ENCODE measurements at places on chromosomes 5 and 9.

GRCh38 chr9:113941526-113941925 lies 65.4 kb downstream of the ZNF618 start:
- DNase-seq: no peak

GRCh38 chr5:42109006-42109572 lies 184.0 kb downstream of the FBXO4 start:
- DNase-seq: peak; percentile 14

DNA sequence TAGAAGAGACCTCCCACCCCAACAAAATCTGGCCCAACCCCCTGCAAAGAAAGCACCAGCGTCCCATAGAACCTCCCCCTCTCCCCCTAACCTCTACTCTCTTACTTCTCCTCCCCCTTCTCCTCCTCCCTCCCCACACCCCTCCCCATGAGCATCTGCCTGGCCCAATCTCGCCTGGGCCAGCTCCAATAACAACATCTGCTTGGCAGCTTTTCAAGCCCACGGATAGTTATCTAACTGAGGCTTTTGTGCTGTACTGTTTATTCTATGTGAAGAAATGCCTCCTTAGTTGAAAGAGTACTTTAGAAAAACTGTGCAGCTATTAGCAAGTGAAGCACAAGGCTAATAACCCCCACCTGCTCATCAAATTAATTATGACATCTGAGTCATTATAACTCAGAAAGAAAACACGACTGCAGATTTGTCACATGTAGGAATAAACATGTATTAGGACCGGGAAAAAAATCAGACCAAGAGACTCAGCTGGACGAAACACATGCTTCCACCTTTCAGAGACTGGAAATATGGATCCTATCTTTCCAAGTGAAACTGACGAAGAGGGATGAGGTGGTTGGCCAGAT lies 42.8 kb downstream of the NFIB start:
- DNase-seq: peak; percentile 87

- DNase-seq: no peak
These were observed 6.0 kb downstream of the STRBP start for GRCh38 chr9:123262338-123262737.

DNA sequence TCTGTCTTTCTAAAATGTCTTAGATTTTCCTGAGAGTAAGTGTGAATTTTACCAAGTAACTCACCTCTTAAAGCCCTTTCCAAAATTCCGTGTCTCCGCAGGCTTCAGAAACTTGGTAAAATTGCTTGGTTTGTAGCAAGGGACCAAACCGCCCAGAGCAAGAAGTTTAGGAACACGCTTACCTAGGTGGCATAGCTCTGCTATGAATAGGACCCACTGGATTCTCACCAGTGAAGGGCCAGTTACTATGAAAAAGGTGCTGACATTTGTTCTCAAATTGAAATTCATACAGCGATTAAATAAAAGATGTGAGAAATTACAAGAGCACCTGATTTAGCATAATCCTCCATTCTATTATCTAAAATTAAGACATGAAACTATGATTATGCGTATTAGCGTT lies 6.7 kb downstream of the NME5 start:
- no peak for DNase-seq

DNA sequence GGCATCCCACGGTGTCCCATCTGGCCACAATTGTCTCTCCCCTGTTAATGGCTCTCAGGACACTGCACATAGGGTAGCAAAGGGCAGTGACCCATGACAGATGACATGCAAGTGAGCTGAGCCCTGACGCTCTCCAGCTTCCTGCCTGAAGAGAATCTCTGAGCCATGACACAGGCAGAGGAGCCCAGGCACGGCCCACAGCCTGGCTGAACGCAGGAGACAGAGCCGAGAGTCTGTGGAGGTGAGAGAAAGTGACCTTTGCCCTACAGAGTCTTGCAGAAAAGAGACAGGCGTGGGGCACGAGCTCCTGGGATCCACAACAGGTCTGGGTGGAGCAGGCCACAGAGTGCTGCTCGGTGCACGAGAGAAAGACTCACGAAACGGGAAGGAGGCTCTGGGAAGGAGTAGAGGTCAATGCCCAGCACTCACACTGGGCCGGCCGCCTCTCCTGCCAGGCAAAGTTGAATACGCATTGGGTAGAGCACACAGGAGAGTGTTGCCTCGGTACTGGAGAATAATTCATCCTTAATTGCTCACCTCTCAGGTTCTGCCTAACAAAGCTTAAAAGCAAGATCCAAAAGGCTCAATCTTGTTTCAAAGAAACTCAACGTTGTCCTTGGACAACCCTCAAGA lies 90.3 kb downstream of the MRPL36 start:
- no peak for DNase-seq

DNA sequence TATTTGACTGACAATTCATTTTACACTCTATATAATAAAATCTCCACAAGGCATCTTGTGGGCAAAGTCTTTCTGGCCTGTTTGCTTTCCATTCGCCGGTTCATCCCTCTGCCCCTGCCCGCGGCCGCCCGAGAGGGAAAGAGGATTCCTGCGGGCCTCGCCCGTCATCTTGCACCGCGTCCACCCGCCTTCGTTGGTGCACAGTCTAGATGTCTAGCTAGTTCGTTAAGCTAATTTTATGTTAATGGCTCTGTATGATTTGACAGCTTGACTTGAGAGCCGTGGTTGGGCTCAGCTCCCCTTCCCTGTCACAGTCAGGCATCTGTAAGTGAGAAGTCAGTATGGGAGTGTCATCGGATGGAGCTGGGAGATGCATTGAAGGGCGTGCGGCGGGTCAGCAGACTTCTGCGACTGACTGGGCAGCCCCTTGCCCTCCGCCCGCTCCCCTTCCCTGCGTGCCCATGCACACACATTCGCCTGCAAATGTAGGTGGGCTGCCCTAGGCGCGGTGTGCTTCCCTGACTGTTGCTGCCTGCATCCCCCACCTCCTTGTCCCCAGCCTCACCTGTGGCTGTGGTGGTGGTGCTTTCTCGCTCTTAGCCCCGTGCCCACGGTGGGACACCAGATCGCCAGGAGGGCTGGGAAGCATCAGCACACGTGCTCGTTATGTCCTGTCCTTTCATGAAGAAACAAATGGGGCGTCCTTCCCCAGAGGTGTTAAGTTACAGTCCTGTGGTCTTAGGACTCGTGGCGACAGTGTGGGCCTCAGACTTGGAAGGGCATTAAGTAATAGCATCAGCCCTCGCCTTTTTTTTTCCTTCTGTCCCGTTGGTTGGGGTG lies 25.9 kb upstream of the PRDM12 start:
- no peak for DNase-seq

- DNase-seq: peak; percentile 36
These were observed 68.1 kb upstream of the TAS2R1 start for GRCh38 chr5:9698125-9698826.

DNA sequence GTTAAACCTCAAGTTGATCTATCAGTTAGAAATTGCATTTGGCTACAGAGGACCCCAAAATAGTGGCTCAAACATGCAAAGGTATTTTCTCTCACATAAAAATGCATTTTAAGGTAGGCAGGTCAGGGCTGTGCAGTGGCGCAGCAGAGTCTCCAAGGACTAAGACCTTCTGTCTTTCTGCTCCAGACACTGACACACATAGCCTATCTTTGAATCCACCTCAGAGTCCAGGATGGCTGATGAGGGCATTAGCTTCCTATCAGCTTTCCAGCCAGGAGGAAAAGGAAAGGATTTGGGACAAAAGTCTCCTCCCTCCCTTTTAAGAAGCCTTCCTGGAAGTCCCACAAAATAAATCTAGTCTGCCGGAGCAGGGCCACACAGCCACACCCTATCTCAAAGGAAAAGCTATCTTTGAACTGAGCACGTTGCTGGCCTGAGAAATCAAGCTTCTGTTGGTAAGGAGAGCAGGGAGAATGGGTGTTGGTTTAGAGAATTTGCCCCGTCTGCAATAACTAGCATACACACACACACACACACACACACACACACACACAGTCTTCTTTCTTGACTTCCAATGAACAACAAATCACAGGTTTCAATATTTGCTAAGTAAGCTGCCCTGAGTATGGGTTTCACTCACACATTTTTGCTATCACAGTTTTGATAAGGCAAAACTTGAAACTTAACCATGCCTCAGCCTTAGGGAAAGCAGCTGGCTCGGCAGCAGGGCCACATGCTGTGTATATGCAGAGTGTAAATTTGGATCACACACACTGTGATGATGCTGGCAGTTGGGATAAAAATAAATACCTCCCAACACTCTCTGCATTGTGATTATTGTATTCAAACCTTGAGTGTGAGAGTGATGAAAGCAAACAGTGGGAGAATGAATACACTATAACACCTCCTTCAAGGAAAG lies 116.6 kb upstream of the MAP3K1 start:
- DNase-seq: no peak

GRCh38 chr5:32342656-32343055 lies 29.9 kb upstream of the MTMR12 start:
- no peak for DNase-seq

- no peak for DNase-seq
These were observed 518.9 kb downstream of the PRDM9 start for GRCh38 chr5:24026288-24026687.

GRCh38 chr9:9556865-9557803 lies 1055.7 kb downstream of the PTPRD start:
- DNase-seq: no peak

DNA sequence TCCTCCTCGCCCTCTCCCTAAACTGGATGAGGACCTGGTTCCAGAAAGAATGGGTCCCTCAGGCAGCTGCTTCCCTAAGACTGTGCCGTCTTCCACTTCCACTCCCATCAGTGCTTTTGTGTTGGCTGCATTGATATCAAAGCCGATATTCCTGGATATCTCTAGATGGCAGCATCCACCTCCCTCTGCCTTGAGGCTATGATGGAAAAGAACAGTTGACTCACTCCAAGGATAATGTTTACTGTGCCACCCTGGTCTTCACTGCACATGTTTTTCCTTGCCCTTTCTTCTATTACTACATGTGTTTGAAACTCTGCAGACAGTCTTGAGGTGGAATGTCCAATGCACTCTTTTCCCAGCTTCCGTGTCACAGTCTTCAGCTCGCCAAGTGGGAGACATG lies 211.6 kb downstream of the MAST4 start:
- peak; percentile 57 for DNase-seq

DNA sequence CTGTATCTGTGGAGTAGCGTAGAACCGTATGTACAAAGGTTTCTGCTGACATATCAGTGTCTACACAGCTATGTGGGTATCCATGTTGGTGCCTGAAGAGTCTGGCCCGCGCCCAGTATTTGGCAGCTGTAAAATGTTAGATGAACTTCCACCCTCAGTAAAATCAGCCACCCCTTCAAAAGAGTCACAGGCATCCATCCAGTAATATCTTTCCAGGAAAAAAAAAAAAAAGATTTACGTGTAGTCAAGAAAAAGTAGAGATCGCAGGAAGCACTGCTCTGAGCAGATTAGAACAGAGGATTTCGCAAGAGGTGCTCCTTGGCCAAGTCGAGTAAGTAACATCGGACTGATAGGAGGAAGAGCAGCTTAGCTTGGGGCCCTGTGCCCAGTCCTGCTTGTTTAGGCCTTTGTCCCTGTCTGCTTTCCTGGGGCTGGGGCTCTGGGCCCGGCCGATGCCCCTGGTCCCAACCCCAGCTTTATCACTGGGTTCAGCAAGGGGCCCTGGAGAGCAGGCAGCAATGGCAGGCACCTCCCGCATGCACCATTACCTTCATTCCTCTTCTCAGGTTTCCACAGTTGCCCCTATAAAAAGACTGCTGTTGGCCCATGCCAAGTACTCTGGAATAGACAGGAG lies 21.2 kb downstream of the DAPK1 start:
- no peak for DNase-seq

GRCh38 chr5:56829137-56829908 lies 14.0 kb downstream of the MAP3K1 start:
- DNase-seq: peak; percentile 32

DNA sequence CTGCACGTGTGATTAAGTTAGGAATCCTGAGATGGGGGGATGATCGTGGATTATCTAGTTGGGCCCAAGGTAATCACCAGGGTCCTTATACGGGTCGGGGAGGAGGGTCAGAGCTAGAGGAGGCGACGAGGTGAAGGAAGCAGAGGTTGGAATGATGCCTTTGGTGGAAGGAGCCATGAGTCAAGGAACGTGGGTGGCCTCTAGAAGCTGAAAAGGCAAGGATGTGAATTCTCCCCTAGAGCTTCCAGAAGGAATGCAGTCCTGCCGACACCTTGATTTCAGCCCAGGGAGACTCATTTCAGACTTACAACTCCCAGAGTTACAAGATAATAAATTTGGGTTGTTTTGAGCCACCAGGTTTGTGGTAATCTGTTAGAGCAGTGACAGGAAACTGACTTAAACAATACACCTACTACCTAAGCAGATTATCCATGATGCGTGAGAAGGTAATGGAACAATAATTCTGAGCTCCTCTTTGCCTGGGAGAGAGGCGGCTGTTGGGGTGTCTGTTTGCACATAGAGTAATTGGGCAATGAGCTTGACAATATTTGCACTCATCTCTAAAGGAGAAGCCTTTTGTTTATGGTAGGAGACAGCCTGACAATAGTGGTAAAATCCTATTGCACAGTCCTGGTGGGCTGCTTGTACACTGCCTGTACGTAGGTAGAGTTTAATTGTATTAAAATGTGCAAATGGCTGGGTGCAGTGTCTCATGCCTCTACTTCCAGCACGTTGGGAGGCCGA lies 129.3 kb upstream of the IER5L start:
- no peak for DNase-seq

DNA sequence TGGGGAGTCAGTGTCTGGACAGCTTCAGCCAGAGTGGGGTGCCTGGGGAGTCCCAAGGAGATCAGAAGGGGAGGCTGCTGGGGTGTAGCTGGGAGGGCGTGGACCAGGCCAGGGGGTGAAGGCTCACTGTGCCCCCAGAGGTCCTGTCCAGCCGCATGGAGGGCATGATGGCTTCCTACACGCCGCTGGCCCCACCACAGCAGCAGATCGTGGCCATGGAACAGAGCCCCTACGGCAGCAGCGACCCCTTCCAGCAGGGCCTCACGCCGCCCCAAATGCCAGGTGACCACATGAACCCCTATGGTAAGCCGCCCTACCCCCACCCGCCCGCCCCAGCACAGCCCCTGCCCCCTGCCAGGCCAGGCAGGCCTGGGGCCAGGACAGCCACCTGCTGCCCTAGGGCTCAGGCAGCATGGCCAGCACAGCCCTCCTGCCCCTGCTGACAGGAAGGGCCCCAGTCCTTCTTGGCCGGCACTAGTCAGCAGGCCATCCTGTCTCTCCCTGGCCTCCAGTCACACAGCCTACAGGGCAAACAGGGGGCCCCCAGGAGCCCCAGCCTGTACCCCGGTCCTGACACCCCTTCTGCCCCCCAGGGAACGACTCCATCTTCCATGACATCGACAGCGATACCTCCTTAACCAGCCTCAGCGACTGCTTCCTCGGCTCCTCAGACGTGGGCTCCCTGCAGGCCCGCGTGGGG lies 82.1 kb downstream of the LMX1B start:
- DNase-seq: no peak

DNA sequence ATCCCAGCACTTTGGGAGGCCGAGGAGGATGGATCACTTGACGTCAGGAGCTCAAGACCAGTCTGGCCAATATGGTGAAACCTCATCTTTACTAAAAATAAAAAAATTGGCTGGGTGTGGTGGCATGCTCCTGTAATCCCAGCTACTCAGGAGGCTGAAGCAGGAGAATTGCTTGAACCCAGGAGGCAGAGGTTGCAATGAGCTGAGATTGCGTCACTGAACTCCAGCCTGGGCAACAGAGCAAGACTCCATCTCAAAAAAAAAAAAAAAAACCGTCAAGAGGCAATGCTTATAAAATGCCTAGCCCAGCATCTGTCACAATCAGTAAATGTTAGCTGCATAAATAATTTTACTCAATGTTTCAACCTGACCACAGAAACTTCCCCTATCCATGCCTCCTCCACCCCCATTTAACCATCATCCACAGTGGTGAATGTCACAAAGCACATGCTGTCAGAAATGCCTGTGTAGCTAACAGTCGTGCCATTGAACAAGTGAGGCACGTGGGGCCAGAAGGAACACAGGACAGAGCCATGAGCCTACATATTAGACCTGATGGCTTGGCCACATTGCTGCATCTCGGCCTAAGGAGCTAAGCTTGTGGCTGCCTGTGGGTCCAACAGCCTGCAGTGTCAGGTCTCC lies 16.8 kb upstream of the TCOF1 start:
- DNase-seq: no peak
